ENCODE measurements at places on chromosomes 3 and 15.

DNA sequence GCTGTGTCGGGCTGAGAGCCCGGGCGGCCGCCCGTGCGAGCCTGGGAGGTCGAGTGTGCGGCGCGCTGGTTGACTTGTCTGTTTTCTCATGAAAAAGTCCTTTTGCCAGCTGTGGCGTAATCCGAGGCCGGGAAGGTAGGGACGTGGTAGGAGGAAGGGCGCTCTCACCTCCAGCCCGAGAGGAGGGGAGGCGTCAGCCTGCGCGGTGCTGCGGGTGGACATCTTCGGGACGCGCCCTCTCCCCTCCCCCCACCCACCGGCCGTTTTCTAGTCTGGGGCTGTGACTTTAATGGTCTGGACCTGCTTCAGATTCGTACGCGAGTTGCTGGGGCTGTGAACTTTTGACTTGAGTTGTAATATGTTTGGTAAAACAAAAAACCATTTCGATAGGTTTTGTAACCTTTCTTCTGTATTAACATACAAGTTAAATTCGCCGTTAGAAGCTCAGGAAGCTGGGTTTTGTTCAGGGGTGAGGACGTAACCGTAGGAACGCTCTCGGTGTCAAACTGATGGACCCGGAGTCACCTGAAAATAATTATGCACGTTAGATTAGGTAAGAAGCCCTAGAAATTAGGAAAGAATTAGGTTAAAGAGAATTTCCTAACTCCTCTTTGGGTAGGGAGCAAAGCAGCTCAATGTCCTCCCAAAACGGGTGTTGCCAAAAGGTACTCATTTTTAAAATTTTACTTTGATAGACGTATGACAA lies 762 bp downstream of the NCK1 start:
- DNase-seq, result no peak

DNA sequence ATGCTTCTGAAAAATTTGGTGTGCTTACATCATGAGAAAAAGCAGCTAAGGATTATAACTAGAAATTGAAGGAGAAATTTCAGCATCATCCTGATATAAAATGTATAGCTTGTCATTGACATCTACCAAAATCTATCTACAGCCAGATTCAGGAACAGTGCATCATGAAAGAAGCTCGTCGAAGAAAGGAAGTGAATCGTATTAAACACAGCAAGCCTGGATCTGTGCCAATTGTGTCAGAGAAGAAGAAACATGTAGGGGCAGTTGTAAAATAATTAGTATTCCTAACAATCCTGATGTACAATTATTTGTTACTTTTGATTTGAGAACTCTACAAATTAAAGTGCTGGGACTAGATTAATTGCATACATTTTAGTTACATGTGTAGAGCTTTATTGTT lies 37.2 kb downstream of the AP4E1 start:
- DNase-seq, result no peak

- no peak for DNase-seq
These were observed 37.3 kb upstream of the CMTM7 start for GRCh38 chr3:32354362-32354778.

- no peak for DNase-seq
These were observed 43.2 kb downstream of the GPR171 start for GRCh38 chr3:151159806-151160205.

DNA sequence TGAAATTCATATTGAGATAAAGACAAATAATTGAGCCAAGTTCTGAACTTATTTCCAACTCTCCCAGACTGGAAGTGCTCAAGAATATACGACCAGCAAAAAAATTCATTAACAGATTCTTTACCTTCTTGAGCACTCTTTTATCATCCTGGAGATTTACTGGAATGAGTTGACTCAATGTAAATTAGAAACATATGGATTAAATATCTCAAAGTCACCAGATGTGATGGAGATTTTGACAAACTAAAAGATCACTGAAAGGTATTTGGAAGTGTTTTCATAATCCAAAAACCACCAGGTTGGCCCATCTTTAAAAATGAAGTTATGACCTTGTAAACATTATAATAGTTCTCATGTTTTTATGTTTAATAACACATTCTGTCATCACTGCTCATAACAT lies 433.2 kb upstream of the RASGRP1 start:
- DNase-seq, result no peak

- DNase-seq, result no peak
These were observed 55.1 kb downstream of the NGLY1 start for GRCh38 chr3:25728101-25728500.

All from hippocampal formation (tissue), 2 donors.